ENCODE measurements at places on chromosomes 12 and 14.

DNA sequence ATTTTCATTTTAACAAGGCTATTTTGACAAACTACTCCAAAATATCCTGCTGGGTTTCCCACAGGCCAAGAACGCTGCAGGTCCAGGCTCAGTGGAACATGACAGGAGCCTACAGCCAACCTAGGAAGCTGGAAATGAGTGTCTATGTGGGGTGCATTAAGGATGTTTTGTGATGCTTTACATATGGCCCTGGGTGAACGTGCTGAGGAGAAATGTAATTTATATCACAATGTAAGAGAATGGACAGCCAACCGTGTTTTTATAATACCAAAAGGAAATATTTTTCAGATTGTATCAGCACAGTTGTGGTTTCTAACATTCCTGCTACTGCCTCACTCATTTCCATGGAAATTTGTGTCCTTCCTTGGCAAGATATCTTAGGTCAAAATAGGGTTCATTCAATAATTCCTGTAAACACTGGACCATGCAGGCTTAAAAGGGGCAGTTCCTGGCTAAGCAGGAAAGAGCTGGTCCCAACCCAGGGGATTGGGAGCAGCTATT, 51.5 kb downstream of the ST8SIA1 start:
- no peak for DNase-seq

DNA sequence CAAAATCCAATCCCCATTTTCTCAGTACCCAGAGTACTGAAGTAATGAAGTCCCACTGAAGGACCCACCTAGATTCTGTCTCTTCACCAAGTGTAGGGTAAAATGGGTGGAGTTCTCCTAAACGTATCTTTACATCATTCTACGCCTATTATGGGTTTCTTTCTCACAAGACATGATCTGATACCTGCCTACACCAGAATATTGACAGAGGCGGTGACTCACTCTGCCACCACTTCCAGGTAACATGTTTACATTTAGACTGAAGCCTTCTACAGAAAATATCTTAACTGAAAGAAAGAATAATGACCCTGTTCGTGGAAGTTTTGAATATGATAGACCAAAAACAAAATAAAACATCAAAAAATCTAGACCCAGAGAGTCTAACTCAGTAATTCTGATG, 89.8 kb downstream of the BTG1 start:
- no peak for DNase-seq

DNA sequence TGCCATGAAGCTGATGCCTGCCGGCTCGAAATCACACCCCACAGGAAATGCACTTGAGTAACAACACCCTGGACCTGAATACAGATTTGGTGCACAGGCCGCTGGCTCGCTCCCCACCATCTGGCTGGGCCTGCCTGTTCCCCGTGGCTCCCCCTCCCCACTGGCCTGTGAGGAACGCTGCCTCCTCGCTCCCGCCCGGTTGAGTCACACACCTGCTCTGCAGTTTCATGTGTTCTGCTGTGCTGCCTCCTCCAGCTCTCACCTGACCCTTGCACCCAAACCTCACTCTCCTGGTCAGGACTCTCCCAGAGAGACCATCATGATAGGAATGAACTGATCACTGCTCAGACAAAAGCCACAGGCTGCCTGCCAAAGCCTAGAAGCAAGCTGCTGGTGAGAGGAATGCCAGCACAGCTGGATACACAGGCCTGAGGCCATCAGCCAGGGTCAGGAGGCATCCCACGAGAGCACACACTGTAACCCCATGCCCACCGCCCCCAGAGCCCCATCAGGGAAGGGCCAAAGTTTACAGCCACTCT, 3.8 kb upstream of the SIVA1 start:
- no peak for DNase-seq

GRCh38 chr12:32437095-32437515, 37.7 kb downstream of the FGD4 start:
- DNase-seq = no peak

GRCh38 chr12:108916336-108916735, 36.4 kb downstream of the DAO start:
- no peak for DNase-seq

DNA sequence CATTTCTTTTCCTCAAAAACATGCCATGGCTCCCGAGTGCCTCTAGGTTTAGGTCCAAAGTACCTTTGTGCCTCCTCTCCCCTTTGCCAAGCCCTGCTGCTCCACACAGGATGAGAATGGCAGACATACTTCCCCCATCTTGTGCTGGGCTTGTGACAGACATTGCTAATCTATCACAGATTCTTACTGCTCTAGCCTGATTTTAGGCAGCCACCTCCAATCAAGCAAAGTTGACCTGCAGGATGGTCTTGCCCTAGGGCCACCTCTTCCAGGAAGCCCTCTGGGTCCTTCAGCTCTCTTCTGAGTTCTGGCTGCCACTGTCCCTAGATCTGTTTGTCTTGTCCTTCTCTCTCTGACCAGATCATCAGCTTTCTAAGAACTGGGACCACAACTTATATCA, 20.5 kb downstream of the FOXN4 start:
- DNase-seq = no peak

GRCh38 chr12:58812214-58812613, 108.1 kb downstream of the LRIG3 start:
- no peak for DNase-seq

- DNase-seq = no peak
Measured at GRCh38 chr12:66423266-66423665, 121.0 kb downstream of the HELB start.

- DNase-seq = no peak
Measured at GRCh38 chr14:79050787-79051727, 880.9 kb downstream of the NRXN3 start.
